ENCODE measurements at places on chromosomes 3 and 15.

DNA sequence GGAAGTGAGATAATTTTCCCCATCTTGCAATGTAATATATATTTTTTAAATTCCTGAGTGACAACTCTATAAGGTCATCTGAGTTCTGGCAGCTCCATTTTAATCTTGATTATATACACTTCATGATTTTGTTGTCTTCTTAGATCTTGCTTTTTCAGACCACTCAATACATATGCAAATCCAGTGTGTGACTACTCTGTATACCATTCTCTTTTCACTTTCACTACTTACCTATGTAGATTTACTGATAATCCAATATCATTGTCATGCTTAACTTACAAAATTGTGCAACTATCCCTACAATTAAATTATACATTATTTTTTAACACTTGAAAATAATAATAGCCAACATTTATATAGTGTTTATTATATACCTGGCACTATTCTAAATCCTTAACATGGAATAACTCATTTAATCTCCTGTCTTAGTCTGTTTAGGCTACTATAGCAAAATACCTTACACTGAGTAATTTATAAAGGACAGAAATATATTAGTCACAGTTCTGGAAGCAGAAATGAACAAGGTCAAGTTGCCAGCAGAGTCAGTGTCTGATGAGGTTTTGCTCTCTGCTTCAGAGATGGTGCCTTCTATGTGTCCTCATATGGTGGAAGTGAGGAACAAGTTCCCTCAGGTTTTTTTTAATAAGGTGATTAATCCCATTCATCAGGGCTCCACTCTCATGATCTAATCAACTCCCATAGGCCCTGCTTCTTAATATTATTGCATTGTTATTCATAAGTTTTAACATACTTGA lies 338.5 kb downstream of the TUSC7 start:
- DNase-seq: no peak

- DNase-seq: peak; percentile 54
Observed at GRCh38 chr3:188749010-188749617, 422.7 kb upstream of the TPRG1 start.

- DNase-seq: no peak
Observed at GRCh38 chr15:29124581-29125381, 144.8 kb downstream of the NSMCE3 start.

DNA sequence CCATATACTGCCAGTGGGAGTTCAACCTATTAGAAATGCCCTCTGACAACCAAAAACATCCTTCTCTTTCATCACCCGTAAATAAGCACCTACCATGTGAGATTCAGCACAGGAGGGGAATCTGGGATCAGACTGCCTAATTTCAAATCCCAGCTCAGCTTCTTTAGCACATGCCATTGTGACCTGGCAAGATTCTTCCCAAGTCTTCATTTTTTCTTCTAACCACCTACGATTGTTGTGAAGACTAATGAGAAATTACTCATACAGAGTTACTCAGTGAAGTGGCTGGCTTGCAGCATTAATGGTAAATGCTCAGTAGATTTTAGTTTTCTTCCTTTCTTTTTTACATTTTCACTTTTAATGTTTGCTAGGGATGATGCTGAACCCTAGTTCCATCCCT lies 176.7 kb downstream of the PDZRN3 start:
- no peak for DNase-seq

- DNase-seq: no peak
Observed at GRCh38 chr3:156834962-156835535, 8.9 kb downstream of the LEKR1 start.

DNA sequence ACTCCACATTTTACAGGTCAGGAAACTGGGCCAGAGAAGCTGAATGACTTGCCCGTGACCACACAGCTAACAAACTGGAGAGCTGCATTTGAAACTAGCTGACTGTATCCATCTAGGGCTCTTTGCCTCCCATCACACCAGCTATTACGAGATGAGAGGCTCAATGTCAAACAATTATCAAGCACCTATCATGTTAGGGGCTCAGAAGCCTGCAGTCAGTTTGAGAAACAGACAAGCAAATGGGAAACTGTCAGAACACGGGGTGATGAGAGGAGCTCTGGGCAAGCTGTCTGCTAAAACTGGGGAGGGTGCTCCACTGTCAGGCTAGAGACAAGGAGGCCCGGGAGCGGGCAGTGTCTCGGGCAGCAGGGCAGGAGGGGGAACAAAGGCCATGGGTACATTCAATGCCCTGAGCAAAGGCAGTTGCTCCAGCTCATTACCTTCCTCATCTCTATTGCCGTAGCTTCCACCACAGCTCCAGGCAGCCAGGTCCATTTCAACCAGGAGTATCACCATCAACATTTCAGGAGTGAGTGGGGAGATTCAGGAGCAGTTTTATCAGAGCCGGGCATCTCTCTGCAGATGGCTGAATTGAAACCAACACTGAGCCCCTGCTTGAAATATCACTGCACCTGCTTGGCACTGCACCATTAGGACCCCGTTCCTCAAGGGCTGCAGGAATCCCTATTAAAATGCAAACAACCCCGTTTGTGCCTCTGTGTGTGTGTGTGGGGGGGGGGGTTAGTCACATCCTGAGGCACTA lies 122.6 kb downstream of the RAB11A start:
- no peak for DNase-seq

- DNase-seq: no peak
Observed at GRCh38 chr3:78908236-78908635, 859.6 kb downstream of the ROBO1 start.

- DNase-seq: no peak
Observed at GRCh38 chr3:184110316-184110725, 13.5 kb downstream of the HTR3E start.

DNA sequence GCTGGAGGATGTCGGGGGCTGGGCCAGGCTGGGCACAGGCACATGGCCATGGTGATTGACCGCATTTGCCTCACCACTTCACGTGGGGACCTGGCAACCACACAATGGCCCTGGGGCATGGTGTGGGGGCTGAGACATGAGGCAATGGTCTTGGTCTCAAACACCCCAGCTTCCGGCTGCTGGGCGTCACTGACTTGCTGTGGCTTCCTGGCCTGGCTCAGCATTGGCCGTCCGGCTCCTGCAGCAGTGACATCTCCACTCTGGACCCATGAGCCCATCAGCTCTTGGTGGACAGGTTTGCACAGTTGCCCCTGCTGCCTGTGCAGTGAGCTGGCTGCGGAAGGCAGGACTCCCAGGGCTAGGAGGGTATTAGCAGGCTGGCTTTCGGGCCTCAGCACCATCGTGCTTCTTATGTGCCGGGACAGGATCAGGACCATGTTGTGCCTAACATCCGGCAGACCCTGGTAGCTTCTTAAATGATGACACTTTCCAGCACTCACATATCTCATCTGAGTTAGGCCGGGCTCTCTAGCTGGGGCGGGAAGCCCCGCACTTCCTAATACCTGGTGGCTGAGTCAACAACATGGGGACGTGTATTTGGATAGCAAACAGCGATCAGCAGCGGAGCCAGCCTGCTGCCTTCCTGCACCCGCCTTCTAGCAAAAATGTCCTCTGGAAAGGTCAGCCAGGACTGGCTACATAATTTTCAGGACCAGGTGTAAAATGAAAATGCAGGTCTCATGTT lies 34.1 kb downstream of the ZNF710 start:
- DNase-seq: no peak

GRCh38 chr3:63279005-63279841 lies 1.1 kb downstream of the SYNPR start:
- DNase-seq: no peak

DNA sequence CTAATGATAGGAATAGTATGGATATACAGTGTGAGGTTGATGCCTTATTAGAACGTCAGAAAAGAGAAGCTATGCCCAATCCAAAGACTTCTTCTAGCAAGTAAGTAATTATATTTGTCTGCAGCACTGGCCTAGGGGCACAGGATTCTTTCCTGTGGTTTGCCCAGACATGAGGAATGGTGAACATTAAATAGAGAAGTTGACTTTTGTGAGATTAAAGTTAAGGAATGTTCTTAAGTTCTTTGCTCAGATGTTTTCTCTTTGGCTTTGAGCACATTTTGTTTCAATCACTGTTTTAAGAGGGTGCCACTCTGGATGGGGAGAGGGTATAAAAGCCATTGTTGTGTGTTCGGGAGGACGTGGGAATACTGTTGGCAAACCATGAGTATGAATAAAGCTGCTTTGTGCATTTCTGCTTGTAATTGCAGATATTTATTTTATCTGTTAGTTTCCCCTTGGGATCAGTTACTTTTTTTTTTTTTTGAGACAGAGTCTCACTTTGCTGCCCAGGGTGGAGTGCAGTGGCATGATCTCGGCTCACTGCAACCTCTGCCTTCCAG lies 8.3 kb downstream of the KIF23 start:
- no peak for DNase-seq

DNA sequence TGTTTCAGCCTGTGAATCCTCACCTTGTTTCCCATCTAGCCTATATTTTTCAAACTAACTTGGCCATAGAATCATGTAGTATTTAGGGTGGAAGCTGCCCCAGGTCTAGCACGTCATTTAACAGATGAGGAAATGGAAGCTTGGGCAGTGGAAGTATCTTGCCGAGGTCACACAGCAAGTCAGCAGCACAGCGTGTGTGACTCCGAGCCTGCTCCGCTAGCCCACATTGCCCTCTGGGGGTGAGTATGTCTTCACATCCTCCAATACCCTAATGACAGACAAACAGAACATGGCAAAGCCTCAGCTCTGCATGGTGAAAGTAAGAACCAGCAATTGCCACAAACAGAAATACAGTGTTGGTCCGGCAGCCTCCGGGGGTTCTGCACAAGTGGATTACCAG lies 2.2 kb upstream of the CCR5 start:
- no peak for DNase-seq

- DNase-seq: no peak
Observed at GRCh38 chr3:171556148-171556547, 95.9 kb upstream of the TNIK start.

GRCh38 chr3:127699416-127700300 lies 26.9 kb downstream of the ABTB1 start:
- DNase-seq: no peak

DNA sequence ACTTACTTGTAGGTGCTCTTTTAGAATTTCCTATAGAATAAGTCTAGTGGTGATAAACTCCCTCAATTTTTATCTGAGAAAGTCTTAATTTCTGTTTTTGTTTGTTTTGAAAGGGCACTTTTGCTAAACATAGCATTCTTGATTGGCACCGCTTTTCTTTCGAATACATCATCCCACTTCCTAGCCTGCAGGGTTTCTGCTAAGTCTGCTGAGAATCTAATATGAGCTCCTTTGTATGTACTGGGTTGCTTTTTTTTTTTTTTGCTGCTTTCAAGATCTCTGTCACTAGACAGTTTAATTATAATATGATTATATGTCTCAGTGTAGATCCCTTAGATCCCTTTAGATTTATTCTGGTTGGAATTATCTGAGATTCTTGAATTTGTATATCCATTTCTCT lies 21.5 kb downstream of the PFN2 start:
- no peak for DNase-seq

DNA sequence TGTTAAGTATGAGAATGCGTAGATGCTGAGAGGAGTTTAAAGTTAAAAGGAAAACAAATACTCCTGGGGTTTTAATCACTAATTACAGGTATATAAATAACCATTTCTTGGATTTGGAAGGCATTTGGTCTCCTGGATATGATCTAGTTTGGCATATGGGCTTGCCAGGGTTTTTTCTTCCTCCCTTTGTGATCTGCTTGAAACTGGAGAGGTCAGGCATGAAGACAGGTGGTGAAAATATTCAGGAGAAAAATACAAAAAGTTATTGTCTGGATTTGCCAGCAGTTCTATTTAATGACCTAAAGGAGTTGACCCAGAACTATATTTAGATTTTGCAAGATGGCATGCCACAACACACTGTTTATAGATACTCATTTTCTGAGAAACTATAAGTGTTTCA lies 136.3 kb downstream of the DIPK2A start:
- DNase-seq: no peak

DNA sequence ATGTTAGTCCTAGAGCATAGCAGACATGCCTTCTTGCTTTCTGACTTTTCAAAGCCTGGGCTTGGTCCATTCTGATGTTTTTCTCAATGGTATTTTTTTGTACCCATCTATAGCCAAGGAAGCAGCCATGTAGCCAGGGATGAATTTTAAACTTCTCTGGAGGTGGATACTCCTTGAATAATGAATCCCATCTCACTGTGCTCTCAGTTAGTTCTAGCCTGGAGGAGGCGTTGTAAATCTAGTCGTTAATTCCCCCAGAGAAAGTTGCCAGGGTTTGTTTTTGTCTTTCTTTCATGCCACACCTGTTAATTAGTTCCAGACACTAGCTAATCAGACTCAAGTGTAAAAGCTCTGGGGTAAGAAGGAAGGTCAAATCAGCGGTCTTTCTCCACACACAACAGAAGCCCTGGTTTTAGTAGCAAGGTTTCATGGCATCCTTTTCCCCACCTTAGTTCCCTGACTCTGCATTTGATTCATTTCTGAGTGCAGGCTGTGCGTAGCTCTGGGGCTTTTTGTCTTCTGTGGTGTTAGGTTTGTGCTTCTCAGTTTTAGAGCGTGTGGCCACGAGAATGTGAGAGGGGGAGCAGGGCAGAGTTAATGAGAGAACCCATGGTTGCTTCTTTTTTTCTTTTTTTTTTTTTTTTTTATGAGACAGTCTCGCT lies 19.7 kb downstream of the PTPRG start:
- no peak for DNase-seq

Data from activated CD8-positive, alpha-beta memory T cell treated with anti-CD3 and anti-CD28 coated beads, Interleukin-2, amount 50 U/mL, for 48 hours (primary cell).